HepG2 (cell line): ENCODE measurements at places on chromosomes 13 and 19. TPM values are rescaled to one million over a fixed set of nuclear protein-coding genes. Genes with fewer than 3 reads are reported as not detected.

- H3K36me3 ChIP-seq: no peaks in the 10 kb centered on the region
- DNase-seq: no peak
- no peak overlapping the region for H3K4me3 ChIP-seq
- H3K4me1 ChIP-seq: no peaks in the 10 kb centered on the region
- peaks cover 9% of the 10 kb centered on the region; the same call in 2 of the 3 replicates for H3K27me3 ChIP-seq
Measured at GRCh38 chr19:2355168-2356035, 4.7 kb upstream of the TMPRSS9 start.

DNA sequence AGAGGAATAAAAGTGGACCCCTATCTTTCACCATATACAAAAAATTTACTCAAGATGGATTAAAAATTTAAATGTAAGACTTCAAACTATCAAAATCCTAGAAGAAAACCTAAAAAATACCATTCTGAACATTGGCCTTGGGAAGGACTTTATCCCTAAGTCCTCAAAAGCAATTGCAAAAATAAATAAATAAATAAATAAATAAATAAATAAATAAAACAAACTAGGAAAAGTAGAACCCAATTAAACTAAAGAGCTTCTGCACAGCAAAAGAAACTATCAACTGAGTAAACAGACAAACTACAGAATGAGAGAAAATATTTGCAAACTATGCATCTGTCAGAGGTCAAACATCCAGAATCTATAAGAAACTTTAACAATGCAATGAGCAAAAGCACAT is 874.9 kb upstream of the PCDH20 start:
- H3K36me3 ChIP-seq: no peaks in the 10 kb centered on the region
- H3K4me3 ChIP-seq: no peak overlapping the region
- H3K27me3 ChIP-seq: no peaks in the 10 kb centered on the region
- no peak for DNase-seq

DNA sequence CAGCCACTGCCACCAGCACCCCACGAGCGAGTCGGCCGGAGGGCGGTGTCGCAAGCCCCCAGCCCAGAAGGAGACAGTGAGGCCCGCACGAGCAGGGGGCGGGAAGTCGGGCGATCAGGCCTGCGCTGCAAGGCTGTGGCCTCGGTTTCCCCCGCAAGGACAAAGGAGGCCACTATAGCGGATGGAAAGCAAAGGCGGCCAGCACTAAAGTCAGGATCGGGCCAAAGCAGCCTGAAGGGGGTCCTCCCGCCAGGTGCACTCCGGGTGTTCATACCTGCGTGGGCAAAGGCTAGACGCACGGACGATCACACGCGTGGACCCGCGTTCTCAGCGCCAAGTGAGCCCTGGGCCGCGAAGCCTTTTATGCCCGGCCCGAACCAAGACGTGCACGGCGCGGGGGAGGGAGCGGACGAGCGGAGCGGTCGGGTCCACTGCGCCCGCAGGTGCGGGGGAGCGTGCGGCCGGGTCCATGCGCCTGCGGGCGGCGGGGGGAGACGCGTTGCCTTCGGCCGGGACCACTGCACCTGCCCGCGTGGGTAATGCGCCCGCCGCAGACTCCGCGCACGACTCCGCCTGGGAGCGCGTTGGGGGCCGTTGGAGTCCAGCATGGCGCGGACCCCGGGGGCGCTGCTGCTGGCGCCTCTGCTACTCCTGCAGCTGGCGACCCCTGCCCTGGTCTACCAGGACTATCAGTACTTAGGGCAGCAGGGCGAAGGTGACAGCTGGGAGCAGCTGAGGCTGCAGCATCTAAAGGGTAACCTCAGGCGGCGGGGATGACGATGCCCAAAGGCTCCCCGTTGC is at the start of the genes PRDX2 and THSD8:
Gene PRDX2 (minus strand): TSS at position 335 of the 801 bp plus-strand sequence. CDS start 539 bp downstream, outside the sequence.
Gene THSD8 (plus strand): TSS at position 604 of the 801 bp plus-strand sequence. CDS start 3 bp downstream, at position 607.
- no peaks in the 10 kb centered on the region; the same call in 2 of the 3 replicates for H3K27me3 ChIP-seq
- H3K27ac ChIP-seq: peak within 1 kb of the TSS; percentile 92
- H3K36me3 ChIP-seq: peaks cover 2% of the 10 kb centered on the region; the same call in 1 of the 2 replicates
- DNase-seq: peak; percentile 53

GRCh38 chr19:16882146-16882545 is 6.7 kb upstream of the F2RL3 start:
- H3K27me3 ChIP-seq: no peaks in the 10 kb centered on the region
- H3K36me3 ChIP-seq: peaks cover 9% of the 10 kb centered on the region; the same call in 1 of the 3 replicates
- no peak overlapping the region for H3K27ac ChIP-seq
- no peak overlapping the region for H3K4me3 ChIP-seq

GRCh38 chr19:3604227-3604986 is 2.3 kb downstream of the TBXA2R start:
- H3K27ac ChIP-seq: no peak overlapping the region
- peaks cover 48% of the 10 kb centered on the region for H3K4me1 ChIP-seq
- no peaks in the 10 kb centered on the region for H3K27me3 ChIP-seq
- H3K4me3 ChIP-seq: 0 out of 2 replicates have a peak overlapping the region, but pooled peaks have one; percentile 3
- DNase-seq: no peak

- H3K27me3 ChIP-seq: no peaks in the 10 kb centered on the region
- no peaks in the 10 kb centered on the region for H3K36me3 ChIP-seq
- H3K4me3 ChIP-seq: no peak overlapping the region
- H3K27ac ChIP-seq: no peak overlapping the region
Measured at GRCh38 chr19:5232798-5233505, 107.7 kb downstream of the PTPRS start.

- DNase-seq: no peak
- H3K4me3 ChIP-seq: no peak overlapping the region
- peaks cover 20% of the 10 kb centered on the region for H3K4me1 ChIP-seq
- no peak overlapping the region for H3K27ac ChIP-seq
- peaks cover 28% of the 10 kb centered on the region; the same call in 2 of the 3 replicates for H3K27me3 ChIP-seq
Measured at GRCh38 chr19:42091742-42092141, 15.8 kb downstream of the ZNF574 start.

DNA sequence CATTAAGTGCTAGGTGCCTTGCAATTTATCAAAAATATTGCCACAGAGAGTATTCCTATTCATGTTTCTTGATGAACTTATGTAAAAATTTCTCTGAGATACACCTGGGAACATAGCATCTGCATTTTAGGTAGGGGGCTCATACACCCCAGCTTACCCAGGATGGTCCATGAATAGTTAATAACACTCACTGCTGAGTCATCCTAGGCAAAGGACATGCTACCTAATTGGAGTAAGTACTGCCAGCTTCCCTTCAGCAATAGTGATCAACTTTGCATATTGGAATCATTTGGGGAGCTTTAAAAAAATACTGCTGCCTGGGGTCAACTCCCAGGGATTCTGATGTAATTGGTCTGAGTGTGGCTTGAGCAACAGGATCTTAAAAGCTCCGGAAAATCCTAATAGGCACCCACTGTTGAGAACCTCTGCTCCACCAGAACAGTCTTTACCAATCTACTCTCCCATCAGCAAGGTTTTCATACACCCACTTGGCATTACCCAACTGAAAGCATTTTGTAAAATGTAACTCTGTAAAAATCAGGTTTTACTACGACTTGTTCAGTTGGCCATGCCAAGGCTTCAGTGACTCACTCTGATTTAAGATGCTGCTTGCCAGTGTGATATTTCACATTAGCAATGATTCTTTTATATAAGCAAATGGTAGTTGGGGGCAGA is 67.2 kb upstream of the FNDC3A start:
- no peaks in the 10 kb centered on the region for H3K36me3 ChIP-seq
- DNase-seq: no peak
- H3K4me1 ChIP-seq: no peaks in the 10 kb centered on the region
- H3K4me3 ChIP-seq: no peak overlapping the region
- no peak overlapping the region for H3K27ac ChIP-seq
- no peaks in the 10 kb centered on the region; the same call in 1 of the 3 replicates for H3K27me3 ChIP-seq

DNA sequence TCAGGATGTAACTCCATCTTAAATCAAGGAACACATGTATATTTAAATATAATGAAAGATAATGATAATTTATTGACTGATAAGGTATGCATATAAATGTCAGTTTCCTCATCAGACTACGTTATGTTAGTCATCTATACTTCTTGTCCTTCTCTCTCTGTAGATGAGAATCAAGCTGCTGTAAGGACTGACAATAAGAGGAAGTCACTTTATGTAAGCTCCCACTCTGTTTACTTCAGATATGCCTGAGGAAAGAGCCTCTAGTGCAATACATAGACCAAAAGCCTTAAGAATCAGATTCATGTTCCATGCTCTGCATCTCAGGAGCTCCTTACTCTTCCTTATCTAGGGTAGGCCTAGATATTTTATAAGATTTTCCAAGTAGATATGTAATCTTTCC is 9.6 kb upstream of the SLITRK6 start:
- DNase-seq: no peak
- H3K36me3 ChIP-seq: no peaks in the 10 kb centered on the region

- DNase-seq: no peak
- H3K27me3 ChIP-seq: no peaks in the 10 kb centered on the region; the same call in 2 of the 3 replicates
- no peaks in the 10 kb centered on the region for H3K36me3 ChIP-seq
Measured at GRCh38 chr13:95403349-95404140, 102.3 kb upstream of the ABCC4 start.

GRCh38 chr13:93953841-93954240 is 525.6 kb downstream of the DCT start:
- no peak for DNase-seq
- H3K36me3 ChIP-seq: no peaks in the 10 kb centered on the region

GRCh38 chr19:8965887-8966286 is 44.3 kb downstream of the MUC16 start:
- no peaks in the 10 kb centered on the region for H3K27me3 ChIP-seq
- no peak for DNase-seq
- no peaks in the 10 kb centered on the region for H3K4me1 ChIP-seq
- H3K4me3 ChIP-seq: no peak overlapping the region
- no peak overlapping the region for H3K27ac ChIP-seq

- no peak for DNase-seq
- peaks cover 38% of the 10 kb centered on the region; the same call in 2 of the 3 replicates for H3K27me3 ChIP-seq
- no peaks in the 10 kb centered on the region for H3K4me1 ChIP-seq
- H3K27ac ChIP-seq: no peak within 1 kb of the TSS
Measured at GRCh38 chr19:14979476-14980255, at the start of gene SLC1A6. TSS of gene SLC1A6 (minus strand) at chr19:14979864. CDS start at chr19:14972910, 6,954 bp downstream.

- no peak overlapping the region for H3K4me3 ChIP-seq
- no peak overlapping the region for H3K27ac ChIP-seq
- DNase-seq: peak; percentile 80
- 0 out of 2 replicates have a peak, but pooled peaks cover 2% of the 10 kb centered on the region for H3K27me3 ChIP-seq
- no peaks in the 10 kb centered on the region for H3K36me3 ChIP-seq
Measured at GRCh38 chr19:38247734-38248268, 8.4 kb downstream of the PPP1R14A start.

DNA sequence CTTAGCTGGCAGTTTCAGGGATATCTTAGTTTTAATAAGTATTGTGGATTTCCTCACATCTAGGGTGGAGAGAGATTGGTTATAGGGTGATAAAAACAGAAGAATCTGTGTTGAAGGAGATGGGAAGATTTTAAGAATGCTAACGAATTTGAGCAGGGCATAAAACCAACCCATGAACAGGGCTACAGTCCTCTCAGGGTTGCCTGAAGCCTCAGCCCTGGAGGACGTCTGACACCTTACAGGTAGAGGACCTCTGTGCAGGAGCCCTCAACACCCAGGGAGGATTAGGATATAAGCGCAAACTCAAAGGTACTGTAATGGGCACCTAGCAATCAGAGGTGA is 461 bp upstream of the WASF3 start:
- peak overlapping the region; percentile 72 for H3K4me3 ChIP-seq
- H3K36me3 ChIP-seq: no peaks in the 10 kb centered on the region
- H3K27me3 ChIP-seq: peaks cover 11% of the 10 kb centered on the region; the same call in 1 of the 3 replicates
- H3K27ac ChIP-seq: no peak overlapping the region
- DNase-seq: no peak

- peaks cover 5% of the 10 kb centered on the region; the same call in 1 of the 2 replicates for H3K4me1 ChIP-seq
- no peaks in the 10 kb centered on the region for H3K36me3 ChIP-seq
- H3K27ac ChIP-seq: no peak overlapping the region
- no peaks in the 10 kb centered on the region; the same call in 1 of the 2 replicates for H3K27me3 ChIP-seq
- DNase-seq: no peak
- H3K4me3 ChIP-seq: no peak overlapping the region
Measured at GRCh38 chr19:46482631-46483030, 11.3 kb upstream of the PNMA8A start.

DNA sequence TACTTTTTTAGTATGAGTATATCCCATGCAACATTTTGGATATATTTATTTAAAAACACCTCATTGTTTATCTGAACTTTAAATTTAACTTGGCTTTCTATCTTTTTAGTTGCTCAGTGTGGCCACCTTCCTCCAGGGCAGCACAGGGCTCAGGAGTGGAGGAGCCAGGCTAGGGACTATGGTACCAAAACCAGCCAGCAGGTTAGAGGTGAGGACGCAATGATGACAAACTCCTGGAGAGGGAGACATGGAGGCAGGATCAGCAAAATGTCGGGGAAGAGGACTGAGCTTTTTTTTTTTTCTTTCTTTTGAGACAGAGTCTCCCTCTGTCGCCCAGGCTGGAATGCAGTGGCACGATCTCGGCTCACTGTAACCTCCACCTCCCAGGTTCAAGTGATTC is 29.6 kb upstream of the CALM3 start:
- peaks cover 13% of the 10 kb centered on the region for H3K4me1 ChIP-seq
- no peak overlapping the region for H3K27ac ChIP-seq
- DNase-seq: peak; percentile 64
- peaks cover 2% of the 10 kb centered on the region; the same call in 1 of the 2 replicates for H3K27me3 ChIP-seq
- no peak overlapping the region for H3K4me3 ChIP-seq
- H3K36me3 ChIP-seq: no peaks in the 10 kb centered on the region

DNA sequence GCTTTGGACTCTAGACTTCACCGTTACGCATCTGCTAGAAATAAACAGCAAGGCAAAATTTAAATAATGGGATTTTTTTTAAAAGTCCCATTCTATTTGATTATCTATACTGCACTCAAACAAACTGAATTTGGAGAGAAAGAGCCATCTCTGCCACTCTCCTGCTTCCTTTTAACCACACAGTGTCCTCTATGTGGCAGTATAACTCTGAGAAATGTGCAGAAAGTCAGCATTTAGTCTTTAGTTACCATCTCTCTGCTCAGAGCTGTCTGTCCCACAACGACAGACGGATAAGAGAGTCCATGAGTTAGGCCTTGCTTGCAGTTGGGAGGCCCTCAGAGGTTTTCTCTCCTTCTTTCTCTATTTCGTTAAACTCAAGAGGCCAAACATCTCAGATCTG is 21.2 kb downstream of the CCNA1 start:
- H3K36me3 ChIP-seq: no peaks in the 10 kb centered on the region
- H3K27me3 ChIP-seq: peaks cover 1% of the 10 kb centered on the region; the same call in 1 of the 2 replicates
- H3K4me3 ChIP-seq: no peak overlapping the region
- H3K27ac ChIP-seq: no peak overlapping the region
- DNase-seq: no peak
- no peaks in the 10 kb centered on the region for H3K4me1 ChIP-seq

DNA sequence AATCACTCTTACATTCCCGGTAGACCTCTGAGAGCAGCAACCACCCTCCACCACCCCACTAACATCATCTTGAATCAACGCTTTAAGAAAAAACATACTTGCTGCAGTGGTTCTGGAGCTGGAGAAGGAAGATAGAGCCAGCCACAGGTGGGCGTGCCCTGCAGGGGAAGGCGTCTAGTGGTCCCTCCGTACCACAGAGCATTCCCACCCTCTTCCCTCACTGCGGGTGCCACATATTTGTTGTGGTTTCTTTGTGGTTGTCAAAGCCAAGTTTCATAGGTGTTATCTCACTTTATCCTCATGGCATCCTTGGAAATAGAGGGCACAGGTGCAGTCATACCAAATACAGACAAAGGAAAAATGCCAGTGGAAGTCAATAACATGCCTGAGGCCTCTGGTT is 22.2 kb downstream of the COL4A2 start:
- DNase-seq: no peak
- no peaks in the 10 kb centered on the region for H3K4me1 ChIP-seq
- H3K4me3 ChIP-seq: no peak overlapping the region
- H3K36me3 ChIP-seq: no peaks in the 10 kb centered on the region
- peaks cover 64% of the 10 kb centered on the region for H3K27me3 ChIP-seq
- H3K27ac ChIP-seq: no peak overlapping the region

SLC10A2 gene
- not detected in 2 replicates for total RNA-seq

WDR62 gene
- total RNA-seq: 8.8 and 12.5 TPM in 2 replicates

ZNF534 gene
- total RNA-seq: 0.04 TPM in 1 of 2 replicates, not detected in the other

LGALS7B gene
- total RNA-seq: 0.73 and 1.7 TPM in 2 replicates

PTGIR gene
- total RNA-seq: not detected in 2 replicates

ZC3H4 gene
- 10.7 and 11.2 TPM in 2 replicates for total RNA-seq

CACNG6 gene
- not detected in 2 replicates for total RNA-seq

OLFM4 gene
- total RNA-seq: not detected in 2 replicates

ERICH6B gene
- total RNA-seq: not detected in 2 replicates

ZNF562 gene
- 32.7 and 43.8 TPM in 2 replicates for total RNA-seq

FGF21 gene
- not detected in 2 replicates for total RNA-seq

ATP1A3 gene
- total RNA-seq: 0.04 TPM in 1 of 2 replicates, not detected in the other

RDH13 gene
- total RNA-seq: 19.1 and 21.5 TPM in 2 replicates
